Left lobe of liver (tissue), 2 donors: ENCODE measurements at places on chromosomes 16 and 17.

DNA sequence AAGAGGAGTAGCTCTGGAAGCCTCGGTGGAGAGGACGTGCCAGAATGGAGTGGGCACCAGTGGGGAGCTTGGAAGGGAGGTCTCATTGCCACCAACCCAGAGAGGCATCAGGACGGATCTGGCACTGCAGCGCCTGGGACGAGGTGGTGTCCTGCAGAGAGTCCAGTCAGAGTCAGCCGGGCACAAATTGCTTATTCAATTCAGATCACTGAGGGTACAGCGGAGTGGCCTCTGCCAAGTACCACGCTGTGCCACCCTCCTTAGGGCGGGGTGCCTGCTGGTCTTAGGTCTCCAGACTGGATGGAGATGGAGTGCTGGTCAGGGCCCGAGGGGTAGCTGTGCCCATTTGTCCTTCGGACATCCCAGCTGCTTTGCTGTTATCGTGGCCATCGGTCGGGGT is 18.9 kb upstream of the SPPL2C start:
- no peak for DNase-seq

GRCh38 chr17:77441130-77441920 is 300.6 kb downstream of the SEC14L1 start:
- no peak for DNase-seq

GRCh38 chr17:82110298-82110697 is 12.3 kb upstream of the FASN start:
- peak; percentile 78 for DNase-seq

GRCh38 chr16:70577256-70577698 is 53.7 kb downstream of the SF3B3 start:
- DNase-seq, result no peak

DNA sequence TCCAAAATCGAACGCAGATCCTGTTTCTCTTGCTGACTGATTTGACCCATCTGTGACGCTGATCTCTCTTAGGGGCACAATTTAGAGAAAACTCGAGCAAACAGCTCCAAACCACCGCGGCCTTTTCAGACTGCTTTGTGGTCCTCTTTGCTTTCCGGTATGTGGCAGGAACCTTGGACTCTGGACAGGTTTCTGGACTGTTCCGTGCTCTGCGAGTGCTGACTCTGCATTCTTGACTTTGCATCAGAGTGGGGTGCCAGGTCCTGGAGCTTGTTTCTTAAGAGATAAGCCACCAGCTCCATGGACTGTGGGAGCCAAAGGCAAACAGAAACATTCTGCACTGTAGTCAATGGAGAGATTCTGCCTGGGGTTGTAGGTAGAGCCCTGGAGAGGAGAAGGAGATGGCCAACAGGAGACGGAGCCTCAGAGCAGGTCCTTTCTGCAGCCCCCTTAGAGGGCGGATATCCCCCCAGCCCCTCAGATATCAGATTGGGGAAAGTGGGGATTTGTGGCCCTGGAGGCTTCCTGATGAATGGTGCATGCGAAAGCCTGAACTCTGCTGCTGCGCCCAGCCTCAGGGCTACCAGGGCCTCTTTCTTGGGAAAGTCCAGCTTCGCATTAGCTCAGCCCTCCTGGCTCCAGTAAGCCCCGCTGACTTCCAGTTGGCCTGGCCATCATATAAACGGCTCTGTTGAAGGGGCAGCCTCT is 65.6 kb downstream of the WIPI1 start:
- peak; percentile 90 for DNase-seq

DNA sequence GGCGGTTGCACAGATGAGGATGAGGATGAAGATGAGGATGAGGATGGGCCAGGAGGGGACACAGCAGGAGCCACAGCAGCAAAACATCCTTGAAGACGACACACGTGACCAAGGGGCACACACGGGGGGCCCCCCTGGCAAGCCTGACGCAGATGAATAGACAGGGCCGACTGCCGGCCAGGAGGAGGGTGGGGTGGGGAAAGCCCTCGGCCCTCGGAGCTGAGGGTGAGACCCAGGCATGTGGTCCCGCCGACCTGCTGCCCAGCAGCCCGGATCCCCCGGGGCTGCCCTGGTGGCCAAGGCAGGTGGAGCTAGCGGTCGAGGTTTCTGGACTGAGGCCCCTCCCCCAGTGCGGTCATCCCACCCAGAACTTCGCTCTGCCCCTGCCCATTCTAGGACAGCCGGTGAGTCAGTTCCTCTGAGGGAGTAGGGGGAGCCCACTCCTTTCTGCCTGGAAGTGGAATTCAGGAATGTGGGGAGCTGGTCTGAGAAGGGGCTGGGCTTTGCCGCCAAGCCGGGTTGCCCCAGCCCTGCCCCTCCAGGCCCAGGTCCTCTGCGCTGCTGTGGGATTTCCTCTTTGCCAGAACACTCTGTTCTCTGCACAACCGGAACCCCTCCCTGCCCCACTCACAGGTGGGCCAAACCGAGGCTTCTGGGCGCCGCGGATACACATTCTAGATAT is 9.9 kb downstream of the CYGB start:
- no peak for DNase-seq

DNA sequence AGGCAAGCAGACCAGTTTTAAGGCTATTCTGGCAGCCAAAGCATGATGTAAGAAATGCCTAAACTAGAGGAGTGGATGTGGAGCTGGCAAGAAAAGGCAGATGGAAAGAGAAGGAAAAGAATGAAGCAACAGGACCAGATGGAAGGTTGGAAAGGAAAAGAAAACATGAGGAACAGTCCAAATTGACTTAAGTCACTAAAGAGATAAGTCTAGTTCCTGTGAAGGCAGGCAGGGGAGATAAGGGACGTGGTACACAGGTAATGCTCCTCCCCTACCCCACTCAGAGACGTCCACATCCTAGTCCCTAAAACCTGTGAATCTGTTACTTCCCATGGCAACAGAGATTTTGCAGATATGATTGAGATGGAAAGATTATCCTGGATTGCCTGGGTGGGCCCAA is 43.5 kb downstream of the TEX2 start:
- no peak for DNase-seq

GRCh38 chr16:49857423-49858181 is 1.7 kb upstream of the ZNF423 start:
- peak; percentile 76 for DNase-seq

DNA sequence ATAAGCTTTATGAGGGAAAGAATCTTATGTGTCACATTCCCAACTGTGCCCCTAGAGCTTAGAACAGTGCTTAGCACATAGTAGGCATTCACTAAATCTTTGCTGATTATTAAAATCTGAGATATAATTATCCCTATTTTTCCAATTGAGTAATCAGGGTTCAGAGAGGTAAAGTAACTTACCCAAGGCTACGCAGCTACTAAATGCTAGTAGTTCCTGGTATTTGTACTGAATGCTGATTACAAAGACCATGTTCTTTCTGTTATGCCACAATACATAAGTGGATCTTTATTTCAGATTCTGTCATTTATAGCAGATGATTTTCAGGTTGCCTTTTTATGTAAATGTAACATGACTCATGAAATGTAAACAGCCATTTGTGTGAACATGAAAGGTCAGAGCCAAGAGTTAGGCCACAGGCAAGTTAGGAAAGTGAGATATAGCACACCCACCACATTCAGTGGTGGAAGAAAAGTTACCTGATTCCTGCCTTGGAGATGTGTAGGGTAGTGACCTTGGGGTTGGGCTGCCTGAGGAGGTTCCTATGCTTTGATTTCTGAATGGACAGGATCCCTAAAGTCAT is 77.2 kb downstream of the FTO start:
- DNase-seq, result no peak

- DNase-seq, result no peak
Observed at GRCh38 chr16:70494202-70494770, 29.1 kb downstream of the COG4 start.

DNA sequence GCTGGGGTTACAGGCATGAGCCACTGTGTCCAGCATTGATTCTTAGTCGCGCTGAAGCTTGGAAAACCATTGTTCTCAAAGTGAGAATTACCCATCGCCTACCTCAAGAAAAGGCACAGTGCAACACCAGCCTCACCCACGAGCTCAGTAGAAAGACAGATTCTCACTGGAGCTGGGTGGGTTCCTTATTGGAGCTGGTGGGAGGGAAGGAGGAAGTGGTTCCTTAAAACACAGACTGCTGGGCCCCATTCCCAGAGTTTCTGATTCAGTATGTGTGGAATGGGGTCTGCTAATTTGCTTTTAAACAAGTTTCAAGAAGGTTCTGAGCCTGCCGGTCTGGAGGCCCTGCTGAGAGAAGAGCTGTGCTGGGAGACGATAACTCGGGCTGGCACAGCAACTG is 264.7 kb downstream of the ENGASE start:
- no peak for DNase-seq

DNA sequence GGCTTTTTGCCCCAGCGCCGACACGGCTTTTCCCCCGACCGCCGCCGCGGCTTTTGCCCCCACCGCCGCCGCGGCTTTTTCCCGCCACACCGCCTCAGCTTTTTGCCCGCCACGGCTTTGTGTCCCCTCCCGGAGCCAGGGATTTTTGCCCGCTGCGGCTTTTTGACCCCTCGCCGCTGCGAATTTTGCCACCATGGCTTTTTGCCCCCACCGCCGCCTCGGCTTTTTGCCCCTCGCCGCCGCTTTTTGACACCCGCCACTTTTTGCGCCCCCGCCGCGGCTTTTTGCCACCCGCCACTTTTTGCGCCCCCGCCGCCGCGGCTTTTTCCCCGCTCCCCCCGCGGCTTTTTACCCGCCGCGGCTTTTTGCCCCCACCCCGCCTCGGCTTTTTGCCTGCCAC is 1342.5 kb downstream of the TP53TG3F start:
- no peak for DNase-seq

- DNase-seq, result peak; percentile 63
Observed at GRCh38 chr17:28950017-28950751, 1.1 kb downstream of the PHF12 start.

DNA sequence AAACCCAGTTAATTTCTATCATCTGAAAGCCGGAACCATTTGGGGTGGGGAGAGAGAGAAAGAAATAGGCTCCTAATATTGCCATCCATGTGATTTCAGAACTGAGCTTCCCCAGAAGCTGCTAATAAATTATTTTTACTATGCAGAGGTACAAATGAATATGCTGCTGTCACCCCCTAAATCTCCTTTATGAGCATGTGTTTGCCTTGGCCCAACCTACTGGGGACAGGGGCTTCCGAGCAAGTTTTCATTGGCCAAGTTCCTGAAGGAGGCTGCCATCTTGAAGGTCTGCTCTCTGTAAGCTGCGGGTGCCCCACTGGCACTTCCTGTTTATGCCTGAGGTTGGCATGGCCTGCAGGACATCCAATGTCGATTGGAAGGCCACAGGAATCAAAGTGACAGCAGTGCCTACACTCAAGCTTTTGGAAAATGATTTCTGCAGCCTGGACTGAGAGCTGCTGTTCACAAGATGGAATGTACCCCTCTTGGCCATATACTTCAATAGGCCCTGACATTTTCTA is 194.7 kb downstream of the XYLT1 start:
- DNase-seq, result no peak

DNA sequence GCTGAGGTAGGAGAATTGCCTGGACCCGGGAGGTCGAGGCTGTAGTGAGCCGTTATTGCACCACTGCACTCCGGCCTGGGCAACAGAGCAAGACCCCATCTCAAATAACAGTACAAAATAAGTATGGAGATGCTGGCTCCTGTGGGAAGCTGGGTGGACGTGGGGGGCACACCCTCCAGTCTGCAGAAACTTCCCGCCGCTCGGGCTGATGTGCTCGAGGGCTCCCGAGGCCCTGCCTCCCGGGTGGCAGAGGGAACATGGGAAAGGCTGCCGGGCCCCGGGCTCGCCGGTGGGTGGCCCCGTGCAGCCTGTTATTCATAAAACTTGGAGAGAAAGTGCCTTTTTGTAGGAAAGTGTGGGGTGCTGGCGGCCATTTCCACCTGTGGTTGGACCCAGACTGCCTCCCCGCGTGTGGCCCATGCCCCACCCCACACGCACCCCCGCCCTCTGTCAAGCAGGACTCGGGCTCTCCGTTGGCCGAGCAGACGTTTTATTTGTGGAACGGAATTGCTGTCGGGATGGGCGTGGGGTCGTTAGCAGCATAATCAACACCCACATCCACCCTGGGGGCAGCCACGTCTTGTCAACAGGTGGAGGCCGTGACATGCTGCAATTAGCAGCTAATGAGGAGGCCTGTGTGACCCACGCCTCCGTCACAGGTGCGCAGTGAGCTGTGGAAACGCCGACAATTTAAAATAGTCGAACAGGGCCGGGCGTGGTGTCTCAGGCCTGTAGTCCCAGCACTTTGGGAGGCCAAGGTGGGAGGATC is 7.4 kb upstream of the CIAO3 start:
- no peak for DNase-seq

- DNase-seq, result peak; percentile 45
Observed at GRCh38 chr16:6081320-6081976, 983.9 kb upstream of the EEF2KMT start.

- DNase-seq, result no peak
Observed at GRCh38 chr16:24308200-24308599, 52.1 kb downstream of the CACNG3 start.

DNA sequence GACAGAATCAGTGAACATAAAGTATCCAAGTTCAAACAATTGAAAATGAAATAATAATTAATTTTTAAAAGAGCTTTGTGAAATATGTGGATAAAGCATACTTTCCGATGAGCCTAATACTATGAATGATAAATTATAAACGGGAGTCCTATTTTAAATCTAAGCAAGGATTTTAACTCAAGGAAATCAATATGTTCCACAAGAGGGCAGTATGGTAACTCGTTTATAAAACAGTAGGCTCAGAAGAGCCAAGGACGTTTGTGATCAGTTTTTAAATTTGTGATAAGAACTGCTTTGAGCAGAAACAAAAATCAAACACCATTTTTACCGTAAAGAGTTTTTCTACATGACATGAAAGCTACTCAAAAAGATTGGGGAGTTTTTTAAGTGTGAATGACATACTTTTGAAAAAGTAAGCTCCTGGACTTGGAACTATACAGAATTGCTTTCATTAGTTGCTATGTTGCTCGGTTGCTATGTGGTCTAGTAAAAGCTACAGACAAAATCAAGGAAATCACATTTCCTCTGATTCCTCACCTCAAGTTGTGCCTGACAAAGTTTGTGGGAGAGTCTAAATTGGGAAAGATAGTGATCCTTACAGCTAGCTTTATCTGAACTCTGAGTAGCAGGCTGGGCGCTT is 11.8 kb upstream of the TEKT1 start:
- DNase-seq, result no peak

GRCh38 chr16:12062343-12063003 is 85.9 kb downstream of the SNX29 start:
- no peak for DNase-seq

GRCh38 chr16:83901101-83901500 is 2.2 kb downstream of the MLYCD start:
- no peak for DNase-seq

GRCh38 chr16:24409045-24409444 is 130.3 kb upstream of the RBBP6 start:
- no peak for DNase-seq

GRCh38 chr16:75732871-75733270 is 6.6 kb upstream of the CPHXL start:
- DNase-seq, result no peak
